ENCODE measurements at places on chromosomes 16 and 17.

DNA sequence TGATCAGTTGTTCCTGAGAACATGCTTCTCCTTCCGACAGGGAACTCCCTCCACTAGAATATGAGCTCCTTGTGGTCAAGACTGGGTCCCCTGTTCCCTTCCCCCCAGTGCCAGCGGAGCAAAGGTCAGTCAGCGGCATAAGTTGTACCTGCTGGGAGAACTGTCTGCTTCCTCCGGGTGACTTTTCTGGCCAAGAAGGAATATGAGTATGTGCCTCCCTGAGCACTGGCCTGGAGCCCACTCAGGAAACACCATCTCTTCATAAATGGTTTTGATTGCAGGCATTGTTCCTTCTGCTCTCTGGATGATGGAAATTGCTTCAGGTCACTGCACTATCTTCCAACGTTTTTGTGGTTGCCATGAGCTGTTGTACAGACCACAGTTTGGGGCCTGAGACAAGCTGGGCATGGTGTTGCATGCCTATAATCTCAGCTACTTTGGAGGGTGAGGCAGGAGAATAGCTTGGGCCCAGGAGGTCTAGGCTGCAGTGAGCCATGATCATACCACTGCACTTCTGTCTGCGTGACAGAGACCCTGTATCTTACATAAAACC, 2.9 kb upstream of the P4HB start:
- no peak for DNase-seq

GRCh38 chr16:5653789-5654188, 556.2 kb upstream of the EEF2KMT start:
- no peak for DNase-seq

DNA sequence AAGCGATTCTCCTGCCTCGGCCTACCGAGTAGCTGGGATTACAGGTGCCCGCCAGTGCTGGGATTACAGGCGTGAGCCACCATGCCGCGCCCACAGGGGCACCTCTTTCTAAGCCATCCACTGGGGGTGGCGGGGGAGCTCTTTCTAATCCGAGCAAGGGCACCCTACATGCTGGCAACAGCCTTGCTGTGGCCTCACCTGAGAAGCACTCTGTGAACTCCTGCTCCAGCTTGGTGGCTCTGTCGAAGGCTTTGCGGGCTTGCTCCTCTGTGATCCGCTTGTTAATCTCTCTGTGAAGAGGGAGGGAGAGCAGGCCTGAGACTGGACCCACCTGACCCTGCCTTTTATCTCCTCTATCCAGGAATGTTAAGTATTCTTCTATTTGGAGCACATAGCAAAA, 11.9 kb upstream of the ASGR1 start:
- no peak for DNase-seq

GRCh38 chr17:32659419-32659842, 172.6 kb downstream of the CDK5R1 start:
- peak; percentile 40 for DNase-seq

GRCh38 chr16:23863511-23864422, 28.0 kb downstream of the PRKCB start:
- DNase-seq: no peak

DNA sequence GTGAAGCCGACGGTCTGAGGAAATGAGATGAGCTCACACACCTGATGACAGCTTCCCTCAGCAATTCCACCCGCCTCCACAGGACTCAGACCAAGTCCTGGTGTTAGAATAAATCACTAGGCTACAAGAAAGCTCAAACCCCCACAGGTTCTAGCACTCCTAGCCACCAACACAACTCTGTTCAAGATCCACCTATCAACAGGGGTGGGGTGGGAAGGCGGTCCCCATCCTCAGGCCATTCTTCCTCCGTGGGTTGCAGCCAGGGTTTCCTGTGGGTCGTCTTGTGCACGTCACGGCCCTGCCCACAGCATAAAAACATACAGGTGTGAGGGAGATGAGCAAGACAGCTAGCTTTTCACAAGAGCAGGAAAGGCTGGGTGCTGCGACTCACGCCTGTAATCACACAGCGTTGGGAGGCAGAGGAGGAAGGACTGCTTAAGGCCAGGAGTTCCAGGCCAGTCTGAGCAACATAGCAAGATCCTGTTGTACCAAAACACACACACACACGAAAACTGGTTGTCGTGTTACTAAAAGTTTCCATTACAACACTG, 81.1 kb downstream of the ANKRD11 start:
- DNase-seq: peak; percentile 79

DNA sequence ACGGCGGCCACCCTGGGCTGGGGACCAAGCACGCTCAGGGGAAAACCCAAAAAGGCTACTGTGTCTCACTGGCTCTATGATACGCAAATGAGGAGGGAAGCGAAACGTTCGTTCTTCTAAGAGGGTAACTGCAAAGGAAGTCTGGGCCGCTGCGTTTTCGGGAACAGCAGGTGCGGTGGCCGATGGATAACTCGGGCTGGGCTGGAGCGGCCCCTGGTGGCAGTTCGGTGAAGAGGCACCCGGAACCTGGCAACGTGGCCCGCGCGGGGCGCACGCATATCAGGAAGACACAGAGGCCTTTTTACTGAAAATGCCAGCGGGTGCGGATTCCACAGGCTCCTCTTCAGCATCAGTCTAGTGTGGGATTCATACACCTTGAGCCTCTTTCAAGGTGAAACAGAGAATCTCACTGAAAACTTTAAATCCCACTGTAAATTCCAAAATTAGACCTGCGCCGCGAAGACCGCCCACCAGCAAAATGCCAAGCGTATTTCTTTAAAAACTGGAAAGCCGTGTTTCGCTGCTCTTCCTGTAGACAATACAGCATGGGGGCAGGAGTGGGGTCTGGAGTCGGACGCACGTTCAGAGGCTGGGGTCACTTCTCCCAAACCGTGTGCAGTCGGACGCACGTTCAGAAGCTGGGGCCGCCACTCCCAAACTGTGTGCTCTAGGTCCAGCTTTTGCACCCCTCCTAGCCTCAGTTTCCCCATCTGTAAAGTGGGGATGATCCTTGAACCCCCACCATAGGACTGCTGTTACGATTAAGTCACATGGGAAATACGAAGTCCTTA, 44.4 kb upstream of the METTL9 start:
- peak; percentile 70 for DNase-seq

DNA sequence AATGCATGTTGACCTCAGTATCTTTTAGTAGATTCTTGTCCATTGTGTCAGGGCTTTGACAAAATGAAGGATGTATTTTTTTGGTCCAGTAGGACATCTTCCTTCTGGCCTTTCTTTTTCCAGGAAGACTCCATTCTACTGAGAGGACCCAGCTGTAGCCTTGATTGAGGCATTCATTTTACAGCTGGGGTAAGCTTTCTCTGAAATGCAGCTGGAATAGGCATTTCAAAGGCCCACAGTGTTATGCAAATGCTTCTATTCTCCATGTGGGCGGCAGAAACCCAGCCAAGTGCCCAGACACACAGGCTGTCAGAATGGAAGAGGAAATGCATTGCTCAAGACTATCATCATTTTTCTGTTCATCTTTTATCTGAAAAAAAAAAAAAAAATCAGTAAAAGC, 629.0 kb upstream of the CDH8 start:
- DNase-seq: no peak

- DNase-seq: peak; percentile 19
Observed at GRCh38 chr17:1153795-1154546, 25.8 kb downstream of the ABR start.

DNA sequence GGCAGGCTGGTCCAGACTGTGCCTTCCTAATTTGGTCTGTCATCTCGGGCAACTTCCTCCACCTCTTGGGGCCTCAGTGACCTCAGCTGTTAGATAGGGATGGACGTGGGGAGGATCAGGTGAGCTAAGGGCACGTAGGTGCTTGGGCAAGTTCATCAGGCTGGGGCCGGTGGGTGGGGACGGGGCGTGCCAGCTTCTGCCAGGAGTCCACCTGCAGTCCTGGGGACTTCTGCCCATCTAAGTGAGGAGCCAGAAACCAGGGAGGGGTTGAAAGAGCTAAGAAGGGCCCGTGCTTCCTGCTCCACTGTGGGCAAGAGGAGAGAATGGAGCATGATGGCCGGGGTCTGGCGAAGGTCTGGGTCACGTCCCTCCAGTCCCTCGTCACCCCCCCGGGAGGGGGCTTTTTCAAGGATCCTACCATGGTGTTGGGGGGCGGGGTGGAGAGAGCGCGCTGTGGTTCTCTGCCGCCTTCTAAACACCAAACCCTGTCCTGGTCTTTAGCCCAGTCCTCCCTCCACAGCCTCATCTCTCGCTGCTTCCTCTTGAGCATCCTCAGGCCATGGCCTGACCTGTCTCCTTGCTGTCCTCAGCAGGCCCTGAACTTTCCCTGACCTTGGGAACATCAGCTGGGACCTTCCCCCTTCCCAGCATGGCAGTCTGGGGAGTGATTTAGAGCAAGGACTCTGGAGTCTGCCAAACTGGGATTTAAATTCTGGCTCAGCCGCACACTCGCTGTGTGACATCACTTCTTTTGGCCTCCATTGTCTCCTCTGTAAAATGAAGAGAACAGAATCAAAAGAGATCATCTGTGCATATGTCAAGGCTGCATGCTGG, 21.6 kb downstream of the SPNS2 start:
- DNase-seq: no peak

GRCh38 chr17:66843627-66844026, 8.7 kb downstream of the CACNG5 start:
- no peak for DNase-seq

DNA sequence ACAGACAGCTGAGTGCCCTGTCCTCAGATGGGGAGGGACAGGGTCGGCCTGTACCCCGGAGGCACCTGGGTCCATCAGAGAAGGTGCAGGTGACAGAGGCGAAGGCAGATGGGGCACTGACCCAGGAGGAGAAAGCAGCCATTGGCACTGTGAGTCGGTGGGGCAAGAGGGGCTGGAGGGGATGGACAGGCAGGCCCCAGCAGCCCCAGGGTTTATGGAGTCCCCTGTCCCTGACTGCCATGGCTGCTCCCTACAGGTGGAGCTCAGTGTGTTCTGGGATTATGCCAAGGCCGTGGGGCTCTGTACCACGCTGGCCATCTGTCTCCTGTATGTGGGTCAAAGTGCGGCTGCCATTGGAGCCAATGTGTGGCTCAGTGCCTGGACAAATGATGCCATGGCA, 32.1 kb downstream of the ANKRD40 start:
- DNase-seq: no peak

DNA sequence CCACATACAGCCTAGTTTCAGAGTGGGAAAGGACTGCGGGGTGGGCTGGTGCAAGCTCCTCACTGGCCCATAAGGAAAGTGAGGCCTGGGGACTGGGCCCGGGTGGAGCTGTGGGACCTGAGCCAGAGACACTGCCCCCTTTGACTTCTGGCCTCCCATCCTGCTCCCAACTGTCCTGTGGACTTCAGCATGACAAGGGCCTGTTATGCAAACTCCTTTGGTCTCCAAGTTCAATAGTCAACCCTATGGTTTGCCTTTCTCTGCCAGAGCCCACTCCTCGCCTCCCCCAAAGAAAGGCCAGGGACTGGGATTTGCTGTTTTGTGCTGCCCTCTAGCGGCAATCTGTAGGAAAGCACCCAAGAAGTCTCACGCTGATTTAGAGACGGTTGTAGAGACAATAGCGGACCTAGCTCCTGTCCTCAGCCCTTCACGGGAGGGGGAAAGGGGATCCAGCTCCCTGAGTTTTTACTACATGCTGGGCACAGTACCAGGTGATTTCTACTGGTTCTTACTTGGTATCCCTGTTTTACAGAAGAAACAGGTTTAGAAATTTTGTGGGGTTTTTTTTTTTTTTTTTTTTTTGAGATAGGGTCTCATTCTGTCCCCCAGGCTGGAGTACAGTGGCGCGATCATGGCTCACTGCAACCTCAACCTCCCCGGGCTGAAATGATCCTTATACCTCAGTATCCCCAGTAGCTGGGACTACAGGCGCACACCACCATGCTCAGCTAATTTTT, 1.2 kb upstream of the TLCD3B start:
- peak; percentile 44 for DNase-seq

DNA sequence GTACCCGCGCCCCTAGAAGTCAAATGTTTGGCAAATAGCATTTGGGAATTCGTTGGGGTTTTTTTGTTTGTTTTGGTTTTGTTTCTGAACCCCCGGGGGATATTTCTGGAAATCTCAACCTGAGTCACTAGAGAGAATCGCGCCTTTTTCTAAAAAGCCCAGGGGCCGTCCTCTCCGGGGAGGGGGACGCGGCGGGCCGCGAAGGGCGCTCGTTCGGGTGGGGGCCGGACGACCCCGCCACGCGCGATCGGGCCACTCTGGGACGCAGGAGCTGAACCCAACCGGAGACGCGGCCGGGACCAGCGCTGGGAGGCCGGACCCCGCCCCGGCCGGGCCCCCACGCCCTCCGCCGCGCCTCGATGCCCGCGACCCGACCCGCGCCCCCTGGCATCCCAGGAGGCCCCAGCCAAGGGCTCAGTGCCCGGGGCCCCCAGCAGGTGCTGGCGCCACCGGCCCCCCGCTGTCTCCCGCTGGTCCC, 302 bp downstream of the LITAF start:
- DNase-seq: no peak

DNA sequence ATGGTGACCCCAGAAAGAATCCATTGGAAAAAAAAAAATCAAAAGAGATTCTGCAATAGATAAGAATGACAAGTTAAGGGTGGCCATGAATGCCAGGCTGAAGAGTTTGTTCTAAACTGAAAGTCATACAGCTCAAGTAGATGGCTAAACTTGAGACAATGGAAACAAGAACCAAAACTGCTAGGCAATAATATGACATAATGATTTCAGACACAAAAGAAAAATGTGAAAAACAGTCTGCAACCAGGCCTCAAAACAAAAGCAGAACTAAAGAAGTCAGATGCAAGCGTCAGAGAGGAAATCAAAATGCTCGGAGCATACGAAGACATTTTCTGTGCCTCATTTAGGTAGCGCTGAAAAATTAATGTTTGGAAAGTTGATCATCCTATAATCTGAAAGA, 54.4 kb upstream of the YPEL2 start:
- no peak for DNase-seq

GRCh38 chr16:84599521-84600202, 18.2 kb downstream of the COTL1 start:
- peak; percentile 16 for DNase-seq

GRCh38 chr16:17457513-17457912, 13.2 kb downstream of the XYLT1 start:
- no peak for DNase-seq

- DNase-seq: no peak
Observed at GRCh38 chr17:51999654-52000053, 158.9 kb downstream of the CA10 start.

- no peak for DNase-seq
Observed at GRCh38 chr16:13153696-13154095, 252.3 kb downstream of the SHISA9 start.

GRCh38 chr17:77281904-77282367, 141.2 kb downstream of the SEC14L1 start:
- no peak for DNase-seq

GRCh38 chr17:35947156-35947585, 3.7 kb upstream of the LYZL6 start:
- DNase-seq: peak; percentile 31

- DNase-seq: peak; percentile 41
Observed at GRCh38 chr16:22052980-22053379, 39.4 kb upstream of the VWA3A start.

All from mammary epithelial cell (primary cell).